ENCODE measurements at places on chromosomes 11 and 22.

DNA sequence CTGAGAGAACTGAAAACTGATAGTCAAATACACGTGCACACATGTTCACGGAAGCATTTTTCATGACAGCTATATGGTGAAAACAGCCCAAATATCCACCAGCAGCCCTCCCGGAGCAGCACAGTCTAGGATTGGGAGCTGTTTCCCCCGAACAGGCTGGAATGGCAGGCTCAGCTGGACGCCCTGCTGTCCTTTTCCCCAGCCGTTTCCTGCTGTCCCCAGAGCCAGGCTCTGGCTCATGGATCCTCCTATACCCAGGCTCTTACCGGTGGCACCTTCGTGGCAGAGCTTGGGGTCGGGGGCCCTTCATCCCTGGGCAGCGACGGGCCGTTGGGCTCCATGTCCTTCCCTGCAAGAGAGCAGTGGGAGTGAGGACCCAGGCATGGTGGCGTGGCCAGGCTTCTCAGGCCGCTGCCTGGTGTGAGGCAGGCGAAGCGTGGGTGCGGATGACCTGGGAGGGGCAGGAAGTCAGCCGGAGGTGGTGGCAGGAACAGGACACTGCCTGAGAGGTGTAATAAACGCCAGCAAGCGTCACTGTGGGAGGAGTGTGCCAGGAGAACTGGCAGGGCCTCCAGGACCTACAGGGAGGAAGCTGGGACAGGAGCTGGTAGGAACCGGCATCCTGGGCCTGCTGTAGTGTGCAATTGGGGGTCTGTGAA, 38.8 kb downstream of the OSBPL5 start:
- no peak for DNase-seq

DNA sequence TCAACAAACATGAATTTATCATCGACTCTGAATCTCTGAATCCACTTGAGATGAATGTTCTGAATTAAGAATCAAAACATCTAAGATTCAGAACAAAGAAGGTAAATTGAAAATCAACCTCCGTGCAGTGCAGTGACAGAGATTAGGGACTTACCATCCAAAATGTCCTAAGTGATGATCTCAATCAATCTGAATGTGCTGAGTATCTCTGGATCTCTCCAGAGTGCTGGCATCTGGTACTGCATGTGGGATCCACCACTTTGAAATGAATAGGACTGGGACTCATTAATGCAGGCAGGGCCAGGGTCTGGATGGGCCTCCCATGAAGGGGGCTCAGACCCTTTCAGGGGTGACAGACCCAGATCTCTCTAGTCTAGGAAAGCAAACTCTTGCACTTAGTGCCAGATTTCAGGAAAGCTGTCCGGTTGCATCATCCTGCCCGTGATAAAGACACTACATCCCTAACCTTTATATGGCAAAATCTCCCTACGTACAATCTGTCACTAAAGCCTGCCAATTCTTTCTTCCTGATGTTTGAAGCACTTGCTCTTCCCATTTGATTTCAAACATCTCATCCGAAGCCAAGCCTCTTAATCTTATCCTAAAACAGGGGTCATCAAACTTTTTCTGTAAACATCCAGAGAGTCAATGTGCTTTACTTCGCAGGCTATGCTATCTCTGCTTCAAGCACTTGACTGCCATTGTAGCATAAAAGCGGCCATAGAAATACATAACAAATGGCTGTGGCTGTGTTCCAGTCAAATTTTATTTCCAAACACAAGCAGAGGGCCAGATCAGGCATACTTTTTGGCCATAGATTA, 263.3 kb downstream of the LARGE1 start:
- no peak for DNase-seq

- no peak for DNase-seq
These were observed 1.2 kb downstream of the ELFN2 start for GRCh38 chr22:37425800-37426705.

- no peak for DNase-seq
These were observed 1.8 kb upstream of the TMEM86A start for GRCh38 chr11:18696638-18697225.

DNA sequence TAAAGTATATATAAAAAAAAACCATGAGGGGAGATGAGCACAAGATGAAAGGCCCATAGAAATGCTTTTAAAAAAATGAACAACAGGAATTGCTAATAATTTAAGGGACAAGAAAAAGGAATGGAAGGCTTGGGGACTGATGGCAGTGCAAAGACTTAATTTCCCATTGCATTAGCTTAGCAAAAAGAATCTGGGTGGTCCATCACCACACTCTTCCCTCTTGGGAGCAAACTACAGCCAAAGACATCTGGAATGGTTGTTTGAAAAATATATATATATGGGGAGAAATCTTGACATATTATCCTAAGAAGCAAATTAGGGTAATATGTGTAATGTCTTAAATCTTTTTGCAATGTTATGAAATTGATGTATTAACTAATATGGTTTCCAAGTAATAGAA, 727.1 kb downstream of the METTL15 start:
- no peak for DNase-seq

DNA sequence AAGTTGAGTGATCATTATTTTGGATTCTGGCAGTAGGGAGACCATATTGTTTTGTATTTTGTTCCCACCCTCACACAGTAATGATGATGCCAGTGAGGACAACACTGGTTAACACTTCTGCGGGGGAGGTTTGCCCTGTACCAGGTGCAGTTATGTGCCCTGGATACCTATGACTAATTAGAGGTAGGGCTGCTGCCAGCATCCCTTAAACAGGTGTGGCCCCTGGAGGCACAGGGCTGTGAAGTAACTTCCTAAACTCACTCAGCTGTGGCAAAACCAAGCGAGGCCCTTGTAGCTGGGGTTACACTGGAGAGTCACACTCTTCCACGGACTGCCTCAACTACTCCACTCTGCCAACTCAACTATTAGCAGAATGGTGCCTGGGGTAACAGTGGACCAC, 64.5 kb downstream of the MCM5 start:
- DNase-seq: no peak

DNA sequence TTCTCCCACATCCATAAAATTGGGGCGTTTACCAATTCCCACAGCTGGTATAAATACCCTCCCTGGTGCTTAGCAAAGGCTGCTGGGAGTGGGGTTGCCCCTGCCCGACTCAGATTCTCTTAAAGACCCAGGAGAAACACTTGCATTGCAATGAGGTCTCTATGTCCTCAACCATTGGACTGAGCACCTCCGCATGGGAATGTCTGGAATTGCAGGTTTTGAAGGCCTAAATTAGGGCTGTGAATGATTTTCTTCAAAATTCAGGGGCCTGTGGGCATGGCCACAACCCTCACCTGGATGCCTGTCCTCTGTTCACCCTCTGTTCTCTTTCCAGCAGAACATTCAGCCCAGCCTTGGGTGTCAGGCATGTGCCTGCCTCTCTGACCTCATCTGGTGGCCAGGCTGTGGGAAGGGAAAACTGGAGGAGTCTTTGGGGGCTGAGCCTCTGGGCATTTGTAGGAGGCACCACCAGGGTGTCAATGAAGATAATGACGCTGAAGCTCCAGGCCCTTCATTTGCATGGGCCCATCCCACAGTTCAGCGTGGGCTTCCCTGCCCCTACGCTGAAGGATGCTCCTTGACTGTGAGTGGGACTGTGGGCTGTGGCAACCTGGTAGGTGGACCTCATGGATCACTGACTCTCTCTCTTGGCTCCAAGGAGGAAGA, 52.7 kb upstream of the MYEOV start:
- no peak for DNase-seq

- no peak for DNase-seq
These were observed 55.3 kb downstream of the EP300 start for GRCh38 chr22:41147722-41148121.

DNA sequence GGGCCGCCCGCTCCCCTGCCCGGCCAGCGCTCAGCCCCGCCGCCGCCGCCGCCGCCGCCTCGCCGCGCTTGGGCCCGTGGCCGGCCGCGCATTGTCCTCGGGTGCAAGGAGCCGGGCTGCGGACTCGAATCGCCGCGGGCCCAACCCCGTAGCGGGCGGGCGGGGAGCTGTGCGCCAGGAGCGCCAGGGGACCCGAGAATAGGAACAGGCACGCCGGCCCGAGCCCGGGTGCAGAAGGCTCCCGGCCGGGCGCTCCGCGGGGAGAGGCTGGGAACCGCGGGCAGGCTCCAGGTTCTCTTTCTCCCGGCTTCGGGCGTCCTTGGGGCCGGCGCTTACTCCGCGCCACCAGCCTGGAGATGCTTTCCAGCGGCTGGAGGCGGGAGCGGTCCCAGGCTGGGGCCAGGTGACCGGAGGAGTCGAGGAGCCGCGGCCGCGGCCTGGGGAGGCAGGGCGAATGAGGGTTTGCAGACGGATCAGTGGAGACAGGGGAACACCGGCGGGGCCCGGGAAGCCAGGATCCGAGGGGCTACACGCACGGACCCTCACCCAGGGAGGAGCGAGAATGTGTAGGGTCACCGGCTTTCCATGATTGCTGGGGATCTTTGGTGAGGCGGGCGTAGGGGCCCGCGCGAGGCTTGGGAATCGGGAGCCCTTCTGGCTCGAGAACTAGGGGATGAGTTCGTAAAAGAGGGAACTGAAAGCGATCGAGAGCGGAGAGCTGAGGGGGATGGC, 726 bp downstream of the PKNOX2 start:
- no peak for DNase-seq

DNA sequence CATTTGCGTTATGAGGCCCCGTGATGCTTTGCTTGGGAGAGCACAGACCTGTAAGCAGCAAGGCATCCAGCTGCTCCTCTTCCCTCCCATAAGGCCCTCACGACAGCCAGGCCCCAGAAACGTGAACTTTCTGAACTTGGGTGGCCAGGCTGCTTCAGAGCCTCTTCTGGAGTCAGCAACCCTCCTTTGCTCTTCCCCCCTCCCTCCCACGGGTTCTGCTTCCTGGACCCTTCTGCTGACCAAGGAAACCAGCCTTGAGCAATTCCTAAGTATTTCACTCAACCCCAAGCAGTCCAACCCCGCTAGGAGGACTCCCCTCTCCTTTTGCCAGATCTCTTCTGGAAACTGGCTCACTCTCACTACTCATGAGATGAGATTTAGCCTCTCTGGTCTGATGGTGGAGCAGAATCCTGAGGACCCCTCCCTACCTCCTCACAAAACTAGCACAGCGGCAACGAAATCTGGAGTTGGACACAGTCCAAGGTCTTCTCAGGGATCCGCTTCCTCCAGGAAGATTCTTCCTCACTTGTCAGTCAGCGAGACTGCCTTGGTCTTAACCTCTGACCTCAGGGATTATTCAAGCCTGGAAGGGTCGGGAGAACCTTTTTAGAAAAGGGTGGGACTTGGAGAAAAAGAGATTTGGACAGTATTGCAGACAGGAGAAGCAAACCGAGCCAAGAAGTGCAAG, 86.2 kb downstream of the UBASH3B start:
- no peak for DNase-seq

- no peak for DNase-seq
These were observed 615.6 kb upstream of the KIRREL3 start for GRCh38 chr11:127616158-127616557.

DNA sequence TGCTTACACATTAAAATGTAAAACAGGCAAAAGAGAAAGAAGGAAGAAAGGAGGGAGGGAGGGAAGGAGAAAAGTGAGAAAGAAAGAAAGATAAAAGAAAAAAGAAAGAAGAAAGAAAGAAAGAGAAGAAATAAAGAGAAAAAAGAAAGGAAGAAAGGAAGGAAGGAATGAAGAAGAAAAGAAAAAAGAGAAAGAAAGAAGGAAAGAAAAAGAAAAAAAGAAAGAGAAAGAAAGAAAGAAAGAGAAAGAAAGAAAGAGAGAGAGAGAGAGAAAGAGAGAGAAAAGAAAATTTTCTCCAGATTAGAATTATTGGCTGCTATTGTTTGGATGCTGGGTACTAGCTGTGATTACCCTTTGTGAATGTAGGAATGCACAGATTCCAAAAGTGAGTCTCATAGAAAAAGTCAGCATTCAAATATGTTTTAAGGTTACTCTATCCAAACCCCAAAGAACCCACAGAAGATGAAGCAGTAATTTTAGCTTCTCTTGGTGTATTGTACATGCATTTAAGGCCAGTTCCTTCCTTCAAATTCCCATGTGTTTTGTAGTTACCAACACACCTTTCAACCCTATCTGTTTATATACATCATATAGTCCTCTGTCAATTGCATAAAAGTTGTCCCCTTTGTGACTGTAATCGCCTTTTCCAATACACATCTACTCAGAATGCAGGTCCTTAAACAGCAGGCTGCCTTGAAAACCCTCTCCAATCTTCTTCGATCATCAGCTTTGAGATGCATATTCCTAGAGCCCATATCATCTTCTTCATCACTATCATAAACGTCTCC, 789 bp upstream of the FAM111A start:
- no peak for DNase-seq

DNA sequence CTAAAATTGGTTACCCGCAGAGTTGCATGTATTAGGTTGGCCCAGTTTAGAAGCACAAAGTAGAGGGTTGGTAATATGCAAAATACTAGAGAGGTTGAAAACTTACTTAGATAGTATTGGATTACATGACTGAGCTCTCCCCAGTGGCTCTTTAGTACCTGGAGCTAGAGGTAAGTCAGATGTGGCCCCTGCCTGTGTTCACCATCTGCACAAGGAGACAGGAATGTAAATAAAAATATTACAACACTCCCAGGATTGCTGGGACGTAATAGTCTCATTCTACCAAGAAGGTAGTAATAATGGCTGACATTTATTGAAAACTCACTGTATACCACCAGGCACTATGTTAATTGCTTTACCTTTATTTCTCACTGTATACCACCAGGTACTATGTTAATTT, 129.6 kb downstream of the SLC17A6 start:
- DNase-seq: no peak

DNA sequence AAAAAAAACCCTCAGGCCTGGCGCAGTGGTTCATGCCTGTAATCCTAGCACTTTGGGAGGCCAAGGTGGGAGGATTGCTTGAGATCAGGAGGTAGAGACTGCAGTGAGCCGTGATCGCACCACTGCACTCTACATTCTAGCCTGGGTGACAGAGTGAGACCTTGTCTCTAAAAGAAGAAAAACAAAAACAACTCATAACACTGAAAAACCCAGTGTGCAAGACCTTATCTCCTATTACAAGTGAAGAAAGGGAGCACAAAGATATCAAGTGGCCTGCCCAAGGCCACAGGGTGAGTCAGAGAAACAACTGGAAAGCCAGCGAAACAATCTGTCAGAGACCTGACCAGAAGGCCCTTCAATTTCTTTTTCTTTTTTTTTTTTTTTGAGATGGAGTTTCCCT, 2.5 kb downstream of the TXN2 start:
- no peak for DNase-seq

DNA sequence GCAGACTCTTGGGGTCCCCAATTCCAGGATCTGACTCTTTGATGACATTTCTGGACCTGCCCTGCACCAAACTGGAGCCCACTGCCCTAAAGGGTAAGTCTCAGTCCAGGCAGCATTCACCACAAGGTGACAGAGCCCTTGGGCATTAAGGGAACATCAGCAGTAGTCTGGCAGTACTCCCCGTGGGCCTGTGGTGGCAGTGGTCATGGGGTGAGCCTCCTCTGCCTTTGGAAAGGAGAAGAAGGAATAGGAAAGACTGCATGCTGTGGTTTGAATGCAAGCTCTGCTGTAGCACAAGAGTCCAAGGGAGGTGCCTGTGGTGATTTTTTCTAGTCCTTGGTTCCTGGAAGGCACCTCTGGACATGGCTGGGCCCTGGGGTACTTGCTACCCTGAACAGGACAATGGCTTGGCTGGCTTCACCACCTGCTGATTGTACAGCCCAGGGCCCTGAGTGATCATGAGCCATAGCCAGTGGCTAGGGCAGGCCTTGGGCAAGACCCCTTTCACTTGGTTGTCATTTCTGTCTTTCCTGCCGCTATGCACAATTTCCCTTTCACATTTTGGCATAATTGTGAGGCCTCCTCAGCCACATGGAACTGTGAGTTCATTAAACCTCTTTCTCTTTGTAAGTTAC, 160.7 kb upstream of the GRIA4 start:
- no peak for DNase-seq

GRCh38 chr22:24703101-24703500, 71.4 kb downstream of the PIWIL3 start:
- no peak for DNase-seq

All from BJ (cell line).